ENCODE measurements at places on chromosomes 6 and 20.

DNA sequence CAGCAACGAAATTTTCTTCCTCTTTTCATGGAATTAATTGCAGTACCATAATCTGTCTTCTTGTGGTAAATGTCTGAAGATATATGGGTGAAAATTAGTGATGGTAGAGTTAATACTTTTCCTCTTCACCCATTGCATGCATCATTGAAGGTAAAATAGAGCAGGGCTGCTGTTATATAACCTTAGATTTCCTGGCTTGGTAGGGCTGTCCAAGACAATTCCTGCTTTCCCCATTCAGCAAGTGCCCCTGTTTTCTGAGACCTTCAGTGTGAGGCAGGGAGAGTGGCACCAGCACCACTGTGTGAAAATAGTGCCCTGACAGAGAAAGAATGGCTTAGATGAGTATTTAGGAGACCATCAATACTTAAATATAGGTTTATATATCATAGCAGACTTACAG, 202.0 kb downstream of the ZFAND3 start:
- DNase-seq, result no peak

GRCh38 chr20:64086801-64087200, 2.6 kb upstream of the LKAAEAR1 start:
- DNase-seq, result no peak

DNA sequence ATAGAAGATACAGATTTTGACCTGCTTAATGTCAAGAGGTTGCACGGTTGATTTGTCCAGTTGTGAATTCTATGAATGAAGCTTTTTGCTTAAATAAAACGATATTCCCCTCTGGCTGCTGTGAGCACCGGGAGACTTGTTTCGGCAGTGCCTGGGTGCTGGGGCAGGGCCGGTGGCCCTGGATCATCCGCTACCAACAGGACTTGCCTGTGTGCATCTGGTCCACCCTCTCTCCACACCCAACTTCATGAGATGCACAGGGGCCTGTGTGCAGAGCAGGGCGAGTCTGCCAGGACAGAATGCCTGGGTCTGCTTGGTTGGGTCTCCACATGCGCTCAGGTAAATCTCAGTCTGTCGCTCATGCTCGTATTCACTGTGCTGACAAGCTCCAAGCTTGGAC, 65.5 kb downstream of the TSHZ2 start:
- no peak for DNase-seq

- no peak for DNase-seq
Observed at GRCh38 chr20:1330075-1330830, 1.3 kb upstream of the SDCBP2 start.
